ENCODE measurements at places on chromosomes 4 and X.
A peak's percentile ranks its signal among the peaks of the same experiment; 100 is the strongest.

DNA sequence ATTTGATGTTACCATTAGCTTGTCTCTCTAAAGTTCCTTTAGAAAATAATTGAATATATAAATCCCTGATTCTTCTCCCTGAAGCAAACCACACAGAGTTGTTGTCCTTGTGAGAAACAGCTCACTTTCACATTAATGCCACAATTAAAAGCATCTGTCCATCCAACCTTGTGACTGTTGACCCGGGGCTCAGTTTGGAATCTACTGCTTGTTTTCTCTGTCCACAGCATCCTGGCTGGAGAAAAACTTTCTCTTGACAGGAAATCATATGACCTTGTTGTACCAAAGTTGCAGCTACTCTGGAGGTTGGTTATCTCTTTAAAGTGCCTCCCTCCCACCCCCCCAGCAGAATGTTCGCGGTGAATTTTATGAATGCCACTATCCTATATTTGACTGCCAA, 3.1 kb downstream of the PRKG2 start:
- DNase-seq = no peak

DNA sequence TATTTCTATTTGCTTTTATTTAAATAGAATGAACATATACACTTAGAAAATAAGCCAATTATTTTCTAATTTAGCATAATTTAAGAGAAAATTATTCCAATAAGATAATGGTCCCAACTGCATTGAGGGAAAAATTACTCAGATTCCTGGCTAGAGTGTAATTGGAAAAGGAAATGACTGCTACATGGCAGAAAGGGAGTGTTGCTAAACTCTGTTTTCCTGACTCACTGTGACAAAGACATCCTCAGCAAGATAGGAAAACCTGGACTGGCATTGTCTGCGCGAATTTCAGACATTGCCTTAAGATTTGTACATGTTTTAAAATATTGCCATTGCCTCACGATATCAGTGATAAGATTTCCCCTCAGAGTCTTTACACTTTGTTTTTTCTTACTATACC, 8.2 kb downstream of the TNIP3 start:
- no peak for DNase-seq

GRCh38 chrX:48696909-48697727, 584 bp downstream of the SUV39H1 start:
- DNase-seq = no peak

DNA sequence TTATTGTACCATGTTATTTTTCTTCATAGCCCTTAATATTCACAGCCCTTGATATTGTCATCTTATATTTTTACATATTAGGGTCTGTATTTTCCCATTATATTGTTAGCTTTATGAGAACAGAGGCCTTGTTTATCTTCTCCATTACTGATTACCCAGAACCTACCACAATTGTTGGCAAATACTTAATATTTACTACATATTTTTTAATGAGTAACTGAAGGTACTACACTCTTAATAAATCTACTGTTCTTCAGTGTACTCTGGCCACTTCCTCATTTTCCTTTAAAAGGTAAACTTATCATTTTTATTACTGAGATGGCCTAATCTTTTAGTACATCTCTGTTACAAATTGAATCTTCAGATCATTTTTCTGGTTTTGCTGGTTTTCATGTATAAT, 133.5 kb downstream of the COL4A5 start:
- no peak for DNase-seq

- DNase-seq = no peak
Observed at GRCh38 chr4:94488670-94489069, 36.9 kb downstream of the PDLIM5 start.

GRCh38 chr4:635851-636627, 10.7 kb downstream of the PDE6B start:
- no peak for DNase-seq

DNA sequence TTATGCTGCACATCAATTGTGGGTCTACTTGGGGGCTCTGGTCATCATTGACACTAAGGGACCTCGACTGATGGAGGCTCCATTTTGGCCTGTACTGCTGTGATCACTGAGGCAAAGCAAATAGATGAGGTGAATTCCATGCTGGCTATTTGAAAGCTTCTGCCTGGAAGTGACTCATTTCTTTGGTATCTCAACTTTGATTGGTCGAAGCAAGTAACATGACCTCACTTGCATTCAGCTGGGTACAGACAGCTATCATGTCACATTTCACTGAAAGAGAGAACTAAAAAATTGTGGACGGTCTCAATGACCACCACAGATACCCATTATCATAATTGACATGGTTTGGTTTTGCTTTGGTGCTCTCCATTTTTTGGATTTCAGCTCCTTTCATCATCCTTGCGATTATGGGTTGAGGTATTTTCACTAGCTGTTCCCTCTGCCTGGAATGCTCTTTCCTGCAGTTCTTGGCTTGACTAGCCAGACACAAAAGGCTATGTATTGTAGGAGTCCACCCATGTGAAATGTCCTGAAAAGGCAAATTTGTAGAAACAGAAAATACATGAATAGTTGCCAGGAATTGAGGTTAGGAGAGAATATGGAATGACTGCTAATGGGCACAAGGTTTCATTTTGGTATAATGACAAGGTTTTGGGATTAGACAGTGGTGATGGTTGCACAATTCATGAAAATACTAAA, 369.2 kb upstream of the LCORL start:
- no peak for DNase-seq

DNA sequence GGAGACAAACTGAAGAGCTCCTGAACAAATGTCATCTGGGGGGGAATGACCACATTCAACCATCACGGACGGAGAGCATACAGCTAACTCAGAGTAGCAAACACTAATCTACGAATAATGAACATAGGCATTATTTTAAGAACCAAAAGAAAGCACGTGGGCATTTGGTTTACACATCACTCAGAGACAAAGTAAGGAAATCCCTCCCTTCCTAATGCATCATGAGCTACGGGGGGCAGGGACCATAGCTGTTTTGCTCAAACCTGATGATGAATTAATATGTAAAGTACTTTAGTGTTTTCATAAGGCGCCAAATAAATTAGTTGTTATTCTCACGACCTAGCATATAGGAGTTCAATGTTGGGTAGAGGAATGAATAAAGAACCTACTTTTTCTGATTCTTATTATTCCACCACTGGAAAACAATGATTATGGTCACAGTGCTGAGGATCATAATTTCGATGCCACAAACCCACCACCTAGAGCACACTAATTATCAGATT, 11.7 kb upstream of the TMEM156 start:
- no peak for DNase-seq

- no peak for DNase-seq
Observed at GRCh38 chr4:163611784-163612445, 117.4 kb downstream of the TMA16 start.

GRCh38 chrX:30504309-30504708, 73.3 kb downstream of the TASL start:
- DNase-seq = peak; percentile 46

- DNase-seq = no peak
Observed at GRCh38 chrX:84186603-84187532, 1.1 kb downstream of the RPS6KA6 start.

Data from pons (tissue), 1 donor.